ENCODE measurements at places on chromosomes 5 and 9. TPM values are rescaled to one million over a fixed set of nuclear protein-coding genes. Genes with fewer than 3 reads are reported as not detected.

RHOBTB3 gene
- 45.1 TPM for total RNA-seq

GRCh38 chr9:89635816-89636215 is 31.0 kb downstream of the GADD45G start:
- DNase-seq = no peak

CTNND2 gene
- 1.1 TPM for total RNA-seq

DNA sequence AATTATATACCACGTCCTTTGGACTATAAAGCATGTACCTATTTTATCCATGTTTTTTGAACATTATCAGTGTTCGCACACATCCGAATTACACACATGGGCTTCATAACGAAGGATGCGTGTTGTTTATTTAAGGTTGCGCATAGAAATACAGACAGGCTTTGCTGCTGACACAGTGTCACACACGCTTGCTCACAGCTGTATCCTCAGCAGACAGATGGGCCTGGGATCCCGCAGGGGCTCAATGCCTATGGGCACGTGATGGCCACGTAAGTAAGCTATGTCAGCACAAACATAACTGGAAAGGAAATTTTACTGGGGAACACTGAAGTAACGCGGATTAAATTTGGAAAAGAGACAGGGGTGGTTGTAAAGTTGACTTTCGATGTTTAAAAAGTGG is 76.6 kb downstream of the OTULIN start:
- DNase-seq = no peak

DNA sequence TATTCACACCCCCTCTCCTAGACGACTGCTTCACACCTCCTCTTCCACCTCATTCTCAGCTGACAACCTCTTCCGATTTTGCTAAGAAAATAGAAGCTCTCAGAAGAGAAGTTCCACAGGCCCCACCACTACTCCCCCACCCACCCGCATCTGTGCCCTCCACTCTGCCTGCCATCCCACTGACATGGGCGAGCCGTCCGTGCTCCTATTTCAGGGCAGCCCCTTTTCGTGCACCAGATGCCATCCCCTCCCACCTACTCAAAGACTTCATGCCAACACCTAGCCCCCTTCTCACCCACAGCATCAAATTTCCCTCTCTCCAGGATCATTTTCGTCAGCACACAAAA is 34.6 kb upstream of the JADE2 start:
- no peak for DNase-seq

- DNase-seq = peak; percentile 56
These were observed 5.4 kb downstream of the GOLM1 start for GRCh38 chr9:86093788-86094555.

NRARP gene
- total RNA-seq = 1.3 TPM

OR5C1 gene
- not detected for total RNA-seq

PCDHB12 gene
- total RNA-seq = 0.28 TPM

GRCh38 chr5:572398-573019 is 39.6 kb upstream of the CEP72 start:
- DNase-seq = peak; percentile 7

ERMP1 gene
- total RNA-seq = 11.8 TPM

GRCh38 chr5:143066556-143067281 is 296.5 kb downstream of the ARHGAP26 start:
- DNase-seq = no peak

DNA sequence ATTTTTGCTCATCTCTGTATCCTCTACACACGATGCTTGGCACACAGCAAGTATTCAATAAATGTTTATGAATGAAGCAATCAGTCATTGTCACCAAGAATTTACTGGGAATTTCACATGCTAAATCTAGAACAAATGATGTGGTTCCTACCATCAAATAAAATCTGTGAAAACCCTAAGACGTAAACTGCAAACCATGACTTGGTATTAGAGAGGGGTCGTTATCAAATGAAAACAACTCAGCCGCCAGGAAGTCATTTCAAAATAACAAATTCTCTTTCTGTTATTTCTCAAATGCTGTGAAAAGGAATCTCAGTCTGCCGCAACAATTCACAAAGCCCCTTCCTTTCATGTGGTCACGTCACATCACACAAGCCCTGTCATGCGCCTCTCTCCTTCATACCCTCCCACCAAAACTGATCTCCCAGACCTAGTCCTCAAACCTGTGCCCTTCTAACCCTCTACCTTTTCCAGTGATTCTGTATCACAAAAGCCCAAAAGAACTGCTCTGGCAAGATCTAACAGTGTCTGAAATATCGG is 173.6 kb downstream of the DEPDC1B start:
- no peak for DNase-seq

- no peak for DNase-seq
These were observed 18.1 kb downstream of the RAI14 start for GRCh38 chr5:34674187-34674586.

SPAG8 gene
- 0.50 TPM for total RNA-seq

GRCh38 chr5:51987669-51988209 is 604.5 kb downstream of the ISL1 start:
- DNase-seq = no peak

DNA sequence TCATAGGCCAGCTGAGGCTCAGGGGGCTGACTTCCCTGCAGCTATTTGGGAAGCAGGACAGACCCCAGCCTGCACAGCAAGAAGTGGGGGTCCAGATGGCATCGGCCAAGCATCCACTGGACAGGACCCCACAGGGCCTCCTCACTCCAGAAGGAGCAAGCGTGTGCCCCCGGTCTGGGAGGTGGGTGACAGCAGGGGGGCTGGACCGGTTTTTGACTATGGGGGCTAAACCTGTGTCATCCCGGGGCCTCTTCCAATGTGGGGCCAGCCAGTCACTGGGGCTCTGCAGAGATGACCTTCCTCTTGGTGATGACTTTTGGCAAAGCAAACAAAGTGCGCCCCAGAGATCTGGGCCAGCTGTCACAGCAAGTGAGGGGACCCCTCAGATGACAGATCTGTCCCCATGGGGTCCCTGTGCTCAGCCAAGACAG is 163.9 kb downstream of the OLFM1 start:
- DNase-seq = no peak

TRIM7 gene
- total RNA-seq = 0.23 TPM

DNA sequence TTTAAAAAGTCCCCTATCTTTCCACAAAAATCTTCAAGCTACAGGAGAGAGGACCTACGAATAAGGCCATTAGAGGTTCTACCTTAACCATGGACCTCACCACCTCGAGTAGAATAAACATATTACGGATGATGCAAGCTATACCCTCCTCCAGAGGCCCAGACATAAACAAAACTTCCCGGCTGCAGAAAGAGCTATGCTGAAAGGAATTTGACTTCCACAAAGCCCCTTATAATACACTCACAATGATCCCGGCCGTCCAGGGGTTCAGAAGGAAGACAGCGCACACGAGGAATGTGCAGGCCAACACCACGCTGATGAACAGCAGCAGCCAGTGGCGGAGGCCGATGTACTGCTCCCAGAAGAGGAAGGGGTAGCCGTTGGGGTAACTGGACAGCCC is 59.0 kb downstream of the PTCH1 start:
- no peak for DNase-seq

SLC6A19 gene
- 0.73 TPM for total RNA-seq

- no peak for DNase-seq
These were observed 71.0 kb upstream of the GPBP1 start for GRCh38 chr5:57102905-57103255.
